A549 (cell line): ENCODE measurements at places on chromosomes 3 and 15.

GRCh38 chr15:92118162-92118935 lies 264.8 kb downstream of the SLCO3A1 start:
- DNase-seq = no peak

GRCh38 chr3:107540857-107541256 lies 18.1 kb downstream of the BBX start:
- DNase-seq = no peak

GRCh38 chr3:128435058-128435457 lies 31.6 kb downstream of the DNAJB8 start:
- DNase-seq = no peak

DNA sequence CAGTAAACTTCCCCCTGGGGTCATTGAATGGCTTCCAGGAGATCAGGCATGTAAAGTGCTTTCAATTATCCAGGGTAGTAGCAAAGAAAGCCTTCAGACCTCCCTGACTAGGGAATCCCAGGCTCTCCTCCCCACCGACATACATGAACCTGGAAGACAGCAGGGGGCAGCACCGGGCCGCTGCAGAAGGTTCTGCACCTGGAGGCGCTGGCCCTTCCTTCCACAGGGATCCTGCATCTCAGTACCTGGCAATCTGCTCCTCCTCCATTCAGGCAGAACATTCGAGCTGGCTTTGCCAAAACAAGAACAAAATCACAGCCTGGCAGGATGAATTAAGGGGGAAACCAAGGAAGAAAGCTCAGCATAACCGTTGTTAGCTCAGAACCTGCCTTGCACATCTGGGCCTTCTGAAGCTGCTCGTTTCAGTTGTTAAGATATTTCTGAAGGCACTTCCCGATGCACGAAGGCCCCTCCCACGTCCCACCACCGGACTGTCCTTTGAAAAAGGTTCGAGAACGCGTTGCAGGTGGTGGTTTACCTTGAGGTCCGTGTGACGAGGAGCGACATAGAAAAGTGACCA lies 237.7 kb downstream of the SLCO3A1 start:
- DNase-seq = peak; percentile 60

- DNase-seq = no peak
Observed at GRCh38 chr3:76943058-76943457, 96.8 kb upstream of the ROBO2 start.

DNA sequence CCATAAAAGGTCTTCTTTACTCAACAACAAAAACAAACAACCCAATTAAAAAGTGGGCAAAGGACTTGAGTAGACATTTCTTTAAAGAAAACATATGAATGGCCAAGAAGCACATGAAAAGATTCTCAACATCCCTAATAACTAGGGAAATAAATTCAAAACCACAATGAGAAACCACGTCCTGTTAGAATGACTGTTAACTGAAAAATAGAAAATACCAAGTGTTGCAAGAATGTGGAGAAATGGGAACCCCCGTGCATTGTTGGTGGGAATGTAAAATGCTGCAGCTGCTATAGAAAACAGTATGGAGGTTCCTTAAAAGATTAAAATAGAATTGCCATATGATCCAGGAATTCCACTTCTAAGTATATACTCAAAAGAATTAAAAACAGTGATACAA lies 34.8 kb downstream of the NMNAT3 start:
- DNase-seq = no peak
